Bone marrow (tissue), 2 donors: ENCODE measurements at places on chromosomes 5 and 9.

DNA sequence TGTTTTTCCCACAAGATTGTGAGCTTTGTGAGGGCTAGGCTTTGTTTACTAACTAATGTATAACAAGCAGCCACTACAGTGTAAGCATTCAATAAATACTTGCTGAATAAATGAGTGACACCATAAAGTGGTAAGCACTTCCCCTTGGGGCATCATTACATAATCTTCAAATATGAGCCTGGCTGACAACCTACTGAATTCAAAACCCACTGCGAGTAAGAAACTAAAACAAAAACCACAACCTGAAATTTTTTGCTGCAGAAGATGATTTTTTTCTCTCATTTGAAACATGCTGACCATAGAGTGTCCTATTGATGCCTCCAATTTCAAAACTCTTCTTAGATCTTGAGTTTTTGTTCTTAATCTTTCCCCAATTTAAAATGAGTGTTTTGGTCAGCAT, 331.3 kb upstream of the CCNG1 start:
- DNase-seq, result no peak

DNA sequence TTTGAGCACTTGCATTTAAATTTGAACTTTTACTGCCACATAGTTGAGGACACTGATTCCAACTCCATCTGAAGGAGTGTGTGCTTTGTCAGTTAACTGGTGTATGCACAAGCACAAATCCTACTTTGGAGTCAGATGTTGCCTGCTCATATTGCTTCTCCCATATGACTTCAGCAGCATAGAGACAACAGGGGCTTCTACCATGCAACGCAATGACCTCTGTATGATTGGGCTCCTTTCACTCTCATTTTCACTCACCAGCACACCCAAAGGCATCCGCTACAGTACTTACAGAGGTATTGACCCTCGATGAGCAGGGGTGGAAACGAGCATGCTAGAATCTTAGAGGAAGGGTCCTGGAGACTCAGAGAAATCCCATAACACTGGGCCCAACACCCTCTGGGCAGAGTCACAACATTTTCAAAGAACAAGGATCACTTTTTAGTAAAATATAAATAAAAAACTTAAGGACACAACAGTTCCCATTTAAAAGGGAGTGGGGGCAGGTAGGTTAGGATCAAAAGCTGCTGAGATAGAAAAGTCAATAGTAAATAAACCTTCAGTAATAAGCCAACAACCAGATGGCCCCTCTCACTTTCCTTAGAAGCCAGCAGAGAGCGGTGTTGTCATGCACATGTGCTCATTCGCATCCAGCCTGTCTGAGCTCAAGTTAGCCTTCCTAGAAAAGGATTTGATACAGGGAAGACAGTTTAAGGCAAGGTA, 203.8 kb downstream of the SNCAIP start:
- no peak for DNase-seq

- no peak for DNase-seq
These were observed 501.7 kb upstream of the DMAC1 start for GRCh38 chr9:8301296-8301695.

- no peak for DNase-seq
These were observed 159.5 kb downstream of the GABRG2 start for GRCh38 chr5:162227075-162227474.

DNA sequence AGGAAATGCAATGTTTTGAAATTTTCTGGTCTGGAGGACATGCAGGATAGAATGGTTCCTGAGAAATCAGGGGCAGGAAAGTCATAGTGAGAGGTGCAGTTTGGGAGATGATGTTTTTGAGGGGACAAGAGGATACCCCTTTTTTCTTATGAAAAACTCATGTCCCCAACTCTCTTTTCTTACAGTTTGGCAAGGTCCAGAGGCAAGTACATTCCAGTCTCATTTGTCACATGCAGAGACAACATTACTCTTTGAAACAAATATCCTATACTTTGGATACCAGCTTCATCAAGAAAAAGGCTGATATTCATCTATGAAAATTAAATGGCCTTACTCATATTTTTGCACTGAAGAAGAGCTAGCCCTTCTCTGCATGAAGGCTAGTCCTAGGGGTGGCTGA, 48.2 kb downstream of the EQTN start:
- DNase-seq, result no peak

DNA sequence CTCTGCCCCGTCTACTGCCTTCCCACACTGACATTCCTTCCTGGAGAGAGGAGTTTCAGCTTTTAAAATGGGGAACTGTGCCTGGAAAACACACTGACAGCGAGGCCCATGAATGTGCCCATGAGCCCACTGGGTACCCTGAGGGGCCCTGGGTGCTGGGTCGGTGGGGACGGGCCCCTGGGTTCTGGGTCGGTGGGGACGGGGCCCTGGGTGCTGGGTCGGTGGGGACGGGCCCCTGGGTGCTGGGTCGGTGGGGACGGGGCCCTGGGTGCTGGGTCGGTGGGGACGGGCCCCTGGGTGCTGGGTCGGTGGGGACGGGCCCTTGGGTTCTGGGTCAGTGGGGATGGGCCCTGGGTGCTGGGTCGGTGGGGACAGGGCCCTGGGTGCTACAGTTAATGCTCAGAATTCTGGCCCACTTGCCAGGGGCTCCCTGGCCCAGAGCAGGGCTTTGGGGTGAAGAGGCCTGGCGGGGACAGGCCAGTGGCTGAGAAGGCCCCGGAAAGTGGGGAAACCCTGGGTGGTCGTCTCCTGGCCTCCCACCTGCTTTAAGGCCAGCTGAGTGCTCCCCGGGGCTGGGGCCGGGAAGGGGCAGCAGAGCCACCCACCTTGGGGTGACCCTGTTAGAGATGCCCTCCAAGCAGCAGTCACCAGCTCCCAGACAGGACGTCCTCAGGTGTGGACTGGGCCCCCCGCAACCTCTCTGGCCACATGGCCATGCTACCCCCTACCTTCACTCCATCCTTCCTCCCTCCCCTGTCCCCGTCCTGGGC, 2.5 kb downstream of the GPSM1 start:
- DNase-seq, result no peak

DNA sequence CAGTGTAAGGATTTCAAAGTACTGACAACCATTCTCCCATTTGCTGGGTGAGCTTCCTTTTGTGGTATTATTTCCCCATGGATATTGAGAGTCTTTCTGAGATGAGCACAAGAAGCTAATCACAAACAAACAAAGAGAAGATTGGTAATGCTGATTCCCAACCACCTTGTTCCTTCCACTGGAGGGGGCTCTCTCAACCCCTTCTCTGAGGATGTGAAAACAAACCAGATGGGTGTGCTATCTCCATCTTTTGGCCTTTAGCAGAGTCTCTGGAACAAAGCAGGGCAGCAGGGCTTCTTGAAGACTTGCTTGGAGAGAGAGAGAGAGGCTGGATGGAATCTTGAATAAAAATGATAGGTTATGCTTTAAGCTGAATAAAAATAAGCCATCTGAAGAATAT, 576.7 kb upstream of the ZNF462 start:
- DNase-seq, result no peak

DNA sequence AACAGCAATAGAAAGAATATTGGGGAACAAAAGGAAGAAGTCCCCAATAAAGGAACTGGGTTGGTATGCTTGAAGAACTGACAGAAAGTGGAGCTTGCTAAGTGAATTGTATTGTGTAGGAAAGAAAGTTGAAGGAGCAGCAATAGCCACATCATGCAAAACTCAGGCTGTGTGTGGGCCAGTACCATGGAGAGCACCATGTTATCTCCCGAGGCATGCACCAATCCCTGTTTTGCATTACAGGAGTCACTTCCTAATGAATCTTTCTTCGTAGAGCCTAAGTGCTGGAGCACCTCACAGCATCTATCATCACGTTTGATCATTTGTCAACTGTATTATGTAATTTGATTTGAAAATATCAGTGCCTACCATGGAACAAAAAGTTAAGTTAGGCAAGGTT, 137.7 kb upstream of the NMUR2 start:
- DNase-seq, result no peak

DNA sequence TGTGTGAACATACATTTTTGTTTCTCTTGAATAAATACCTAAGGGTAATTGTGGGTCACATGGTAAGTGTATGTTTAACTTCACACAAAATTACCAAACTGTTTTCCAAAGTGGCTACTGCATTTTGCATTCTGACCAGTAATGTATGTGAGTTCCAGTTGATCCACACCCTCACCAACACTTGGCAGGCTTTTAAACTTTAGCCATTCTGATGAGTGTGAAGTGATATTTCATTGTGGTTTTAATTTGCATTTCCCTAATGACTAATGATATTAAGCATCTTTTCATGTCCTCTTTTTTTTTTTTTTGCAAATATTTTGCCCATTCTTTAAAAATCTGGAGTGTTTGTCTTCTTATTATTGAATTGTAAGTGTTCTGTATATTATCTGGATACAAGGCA, 53.5 kb upstream of the MAST4 start:
- DNase-seq, result no peak

- no peak for DNase-seq
These were observed 39.5 kb upstream of the MAMDC2 start for GRCh38 chr9:70003901-70004714.

DNA sequence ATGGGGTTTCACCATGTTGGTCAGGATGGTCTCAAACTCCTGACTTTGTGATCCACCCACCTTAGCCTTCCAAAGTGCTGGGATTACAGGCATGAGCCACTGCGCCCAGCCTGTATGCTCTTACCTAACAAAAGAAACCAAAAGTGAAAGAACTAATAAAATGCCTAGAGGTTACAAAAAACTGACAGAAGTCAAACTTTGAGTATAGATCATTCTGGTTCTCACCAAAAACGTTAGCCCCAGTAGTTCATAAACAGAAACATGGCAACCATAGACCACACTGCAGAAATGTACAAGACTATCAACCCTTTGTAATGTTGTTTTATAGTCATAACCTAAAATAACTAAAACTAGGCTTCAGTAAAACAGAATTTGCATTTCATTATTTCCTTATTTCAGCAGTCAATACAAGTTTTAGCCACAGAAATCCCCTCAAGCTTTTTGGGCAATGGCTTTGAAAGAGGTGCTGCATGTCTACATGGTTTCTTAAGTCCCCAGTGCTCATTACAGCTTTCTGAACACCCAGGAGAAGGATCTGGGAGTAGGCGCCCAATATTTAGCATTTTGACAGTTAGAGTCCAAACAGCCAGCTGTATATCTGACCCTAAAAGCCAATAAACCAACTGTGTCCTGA, 72.5 kb downstream of the EPB41L4A start:
- no peak for DNase-seq

DNA sequence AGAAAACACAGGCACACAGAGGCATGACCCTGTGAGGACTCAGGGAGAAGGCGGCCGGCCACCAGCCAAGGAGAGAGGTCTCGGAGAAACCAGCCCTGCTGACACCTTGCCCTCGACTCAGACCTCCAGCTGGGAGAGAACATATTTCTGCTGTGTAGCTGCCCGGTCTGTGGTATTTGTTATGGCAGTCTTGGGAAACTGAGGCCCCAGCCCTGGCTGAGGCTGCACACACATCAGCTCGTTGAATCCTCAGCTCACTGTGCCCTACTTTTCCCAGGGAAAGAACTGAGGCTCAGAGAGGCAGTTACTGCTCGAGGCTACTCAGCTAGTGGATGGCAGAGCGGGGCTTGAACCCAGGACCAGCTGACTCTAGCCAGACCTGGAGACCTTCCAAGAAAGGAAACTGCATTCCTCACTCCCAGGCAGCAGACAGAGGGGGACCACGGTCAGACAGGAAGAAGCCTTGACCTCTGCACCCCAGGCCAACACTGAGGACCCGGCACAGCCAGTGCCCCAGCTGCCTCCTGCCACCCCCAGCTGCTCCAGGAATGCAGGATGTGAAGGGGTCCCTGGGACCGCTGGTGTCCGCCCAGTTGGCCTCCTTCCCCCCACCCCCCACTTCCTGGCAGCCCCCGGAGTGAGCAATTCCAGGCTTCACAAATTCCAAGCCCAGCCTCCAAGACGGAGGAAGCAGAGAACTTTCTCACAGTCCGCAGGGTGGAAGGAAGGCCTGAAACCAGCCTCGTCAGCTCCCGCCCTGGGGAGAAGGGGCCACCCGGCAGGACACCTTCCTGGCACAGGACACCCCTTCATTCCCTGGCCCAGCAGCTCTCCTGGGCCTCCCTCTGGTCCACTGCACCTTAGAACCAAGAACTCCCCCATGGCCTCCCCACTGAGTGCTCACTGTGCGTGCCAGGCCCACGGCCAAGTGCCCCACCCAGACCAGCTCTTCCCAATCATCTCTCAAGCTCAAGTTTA, 69.9 kb downstream of the LRSAM1 start:
- DNase-seq, result no peak

GRCh38 chr9:75200892-75201470, 112.7 kb downstream of the OSTF1 start:
- peak; percentile 14 for DNase-seq

GRCh38 chr5:163661360-163661759, 155.9 kb downstream of the MAT2B start:
- DNase-seq, result no peak

DNA sequence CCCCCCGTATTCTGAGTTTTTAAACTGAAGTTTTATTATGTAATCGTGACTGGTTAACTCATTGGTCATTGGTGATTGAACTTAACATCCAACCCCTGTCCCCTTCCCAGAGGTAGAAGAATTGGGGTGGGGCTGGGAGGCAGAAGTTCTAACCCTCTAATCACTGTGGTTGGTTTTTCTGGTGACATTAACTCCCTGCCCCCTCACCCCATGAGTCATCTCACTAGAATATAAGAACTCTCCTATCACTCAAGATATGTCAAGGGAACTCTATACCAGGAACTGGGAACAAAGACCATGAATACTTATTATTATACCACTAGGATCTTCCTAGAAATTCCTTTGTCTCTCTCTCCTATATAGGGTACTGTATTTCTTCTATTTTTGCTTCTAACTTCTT, 52.3 kb upstream of the CAVIN4 start:
- no peak for DNase-seq
